Activated CD4-positive, alpha-beta T cell treated with anti-CD3 and anti-CD28 coated beads, Interleukin-2, amount 10 ng/mL, durations not matched to agents 7 days and 5 days (primary cell): ENCODE measurements at places on chromosomes 3 and 15. TPM values are rescaled to one million over a fixed set of nuclear protein-coding genes. Genes with fewer than 3 reads are reported as not detected.

Gene FBXO40
- total RNA-seq = not detected

Gene ZNF80
- total RNA-seq = 0.10 TPM

Gene EXD1
- not detected for total RNA-seq

Gene SMAD6
- 0.40 TPM for total RNA-seq

Gene GCSAM
- total RNA-seq = 9.9 TPM

Gene CFAP91
- total RNA-seq = not detected
